Breast epithelium (tissue), 4 donors: ENCODE measurements at places on chromosomes 13 and 19. TPM values are rescaled to one million over a fixed set of nuclear protein-coding genes. Genes with fewer than 3 reads are reported as not detected.

GRCh38 chr13:109790942-109791605 is 4.7 kb upstream of the IRS2 start:
- DNase-seq = no peak
- no peak overlapping the region for H3K4me3 ChIP-seq
- H3K36me3 ChIP-seq = no peaks in the 10 kb centered on the region

Gene CLEC17A
- not detected for total RNA-seq

Gene ERICH6B
- total RNA-seq = not detected

DNA sequence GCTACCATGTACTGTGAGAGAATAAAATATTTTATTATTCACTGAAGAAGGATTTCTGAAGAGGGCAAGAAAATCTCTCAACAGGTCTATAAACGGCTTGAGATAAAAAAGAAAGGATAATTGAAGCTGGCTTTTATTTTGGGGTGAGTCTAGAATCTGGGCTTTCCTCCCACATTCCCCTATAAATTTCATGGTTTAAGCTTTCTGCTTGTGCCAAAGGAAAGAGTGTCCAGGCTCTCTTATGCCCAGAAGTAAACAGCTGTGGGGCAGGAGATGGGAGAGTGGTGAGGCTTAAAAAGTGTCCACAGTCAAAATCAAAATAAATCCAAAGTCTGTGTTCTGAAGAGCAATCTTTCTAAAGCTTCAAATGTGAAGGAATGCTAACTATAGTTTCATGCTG is 942.2 kb upstream of the MIR17HG start:
- no peak overlapping the region for H3K27ac ChIP-seq
- no peak overlapping the region for H3K4me3 ChIP-seq
- DNase-seq = no peak
- no peaks in the 10 kb centered on the region for H3K36me3 ChIP-seq
- H3K27me3 ChIP-seq = no peaks in the 10 kb centered on the region

GRCh38 chr19:39167461-39168257 is 29.1 kb upstream of the NCCRP1 start:
- peak; percentile 71 for DNase-seq
- H3K36me3 ChIP-seq = no peaks in the 10 kb centered on the region
- peak overlapping the region; percentile 95 for H3K27ac ChIP-seq
- H3K4me1 ChIP-seq = no peaks in the 10 kb centered on the region
- H3K4me3 ChIP-seq = peak overlapping the region; percentile 21

GRCh38 chr13:41928323-41928722 is 32.6 kb downstream of the VWA8 start:
- no peak overlapping the region for H3K27ac ChIP-seq
- H3K27me3 ChIP-seq = no peaks in the 10 kb centered on the region
- no peaks in the 10 kb centered on the region for H3K36me3 ChIP-seq
- no peak overlapping the region for H3K4me3 ChIP-seq
- H3K4me1 ChIP-seq = no peaks in the 10 kb centered on the region

DNA sequence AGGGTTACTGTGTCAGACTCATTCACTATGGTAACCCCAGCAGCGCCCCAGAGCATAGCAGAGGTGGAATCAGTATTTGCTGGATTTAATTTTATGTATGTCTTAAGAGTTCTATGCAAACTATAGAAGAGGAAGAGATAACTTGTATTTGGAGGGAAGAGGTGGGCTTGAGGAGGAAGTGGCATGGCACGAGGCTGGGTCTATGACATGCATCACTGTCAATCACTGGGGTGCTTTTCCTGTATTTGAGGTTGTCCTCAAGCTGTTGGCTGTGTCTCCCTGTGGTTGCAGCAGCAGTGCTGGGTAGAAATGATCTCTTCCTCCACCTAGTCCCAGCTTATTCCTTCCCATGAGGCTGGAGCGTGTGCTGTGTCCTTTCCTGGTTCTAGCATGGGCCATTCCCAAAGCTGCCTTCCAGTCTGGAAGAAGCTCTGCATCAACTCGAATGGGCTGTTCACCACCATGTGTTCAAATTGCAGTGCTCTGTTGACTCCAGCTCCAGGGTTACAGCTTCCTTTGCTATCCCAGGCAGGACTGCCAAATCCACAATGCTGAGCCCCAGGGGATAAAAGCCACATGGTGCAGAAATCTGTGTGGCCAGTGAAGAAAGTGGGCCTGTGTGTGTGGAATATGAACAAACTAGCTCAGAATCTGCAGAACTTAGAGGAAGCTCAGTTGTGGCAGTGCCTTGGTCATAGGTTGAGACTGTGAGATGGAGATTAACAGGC is 73.1 kb upstream of the MTIF3 start:
- no peak overlapping the region for H3K27ac ChIP-seq
- no peaks in the 10 kb centered on the region for H3K4me1 ChIP-seq
- no peak for DNase-seq
- H3K36me3 ChIP-seq = no peaks in the 10 kb centered on the region

Gene LILRA5
- total RNA-seq = 1.4 TPM

DNA sequence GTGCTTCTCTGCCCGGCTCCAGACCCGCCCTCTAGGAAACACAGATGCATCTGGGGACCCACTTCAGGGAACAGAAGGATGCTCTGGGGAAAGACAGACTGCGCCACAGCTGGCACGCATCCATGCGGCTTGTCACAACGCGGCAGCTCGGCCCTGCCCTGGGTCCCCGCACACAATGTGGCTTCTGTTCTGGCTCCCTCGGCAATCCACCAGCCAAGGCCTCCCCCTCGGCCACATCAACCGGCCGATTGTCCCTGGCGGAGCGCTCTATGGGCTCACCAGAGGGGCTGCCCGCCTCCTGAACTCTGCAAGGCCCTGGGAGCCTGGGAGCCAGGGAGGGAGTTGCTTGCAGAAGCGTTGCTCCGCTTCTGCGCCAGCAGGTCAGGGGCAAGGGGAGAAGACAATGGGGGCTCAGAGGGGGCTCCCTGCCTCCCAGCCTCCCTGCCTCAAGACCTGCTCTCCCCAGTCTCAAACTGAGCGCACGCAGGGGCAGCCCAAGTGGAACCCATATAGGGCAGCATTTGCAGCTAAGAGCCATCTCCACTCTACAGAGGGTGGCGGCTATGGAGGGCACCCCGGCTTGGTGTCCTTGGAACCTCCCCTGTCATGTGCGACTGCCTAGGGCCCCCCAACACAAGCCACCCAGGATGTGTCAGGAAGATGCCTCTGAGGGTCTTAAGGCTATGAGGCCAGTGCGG is 37.9 kb downstream of the MLLT1 start:
- peak; percentile 65 for DNase-seq
- H3K27ac ChIP-seq = peak overlapping the region; percentile 69
- peaks cover 58% of the 10 kb centered on the region for H3K4me1 ChIP-seq
- no peaks in the 10 kb centered on the region for H3K36me3 ChIP-seq
- H3K27me3 ChIP-seq = no peaks in the 10 kb centered on the region

GRCh38 chr13:109883181-109884180 is 97.1 kb upstream of the IRS2 start:
- no peak for DNase-seq
- no peaks in the 10 kb centered on the region for H3K27me3 ChIP-seq
- H3K27ac ChIP-seq = no peak overlapping the region
- H3K36me3 ChIP-seq = no peaks in the 10 kb centered on the region
- no peaks in the 10 kb centered on the region for H3K4me1 ChIP-seq

Gene ZNF599
- total RNA-seq = 8.2 TPM

Gene ZNF726
- total RNA-seq = 1.6 TPM

GRCh38 chr13:98033277-98034247 is 80.1 kb downstream of the IPO5 start:
- H3K36me3 ChIP-seq = no peaks in the 10 kb centered on the region
- H3K4me1 ChIP-seq = no peaks in the 10 kb centered on the region

GRCh38 chr13:42378383-42378780 is 106.4 kb downstream of the AKAP11 start:
- no peaks in the 10 kb centered on the region for H3K36me3 ChIP-seq
- no peak overlapping the region for H3K27ac ChIP-seq
- no peak overlapping the region for H3K4me3 ChIP-seq
- H3K27me3 ChIP-seq = no peaks in the 10 kb centered on the region
- no peak for DNase-seq

GRCh38 chr19:44005973-44006372 is 3.2 kb downstream of the ZNF230 start:
- H3K27me3 ChIP-seq = no peaks in the 10 kb centered on the region
- no peak for DNase-seq
- peaks cover 6% of the 10 kb centered on the region for H3K4me1 ChIP-seq
- peaks cover 28% of the 10 kb centered on the region for H3K36me3 ChIP-seq
- H3K27ac ChIP-seq = no peak overlapping the region
- H3K4me3 ChIP-seq = no peak overlapping the region

Gene CALR3
- total RNA-seq = not detected

- H3K4me1 ChIP-seq = no peaks in the 10 kb centered on the region
- no peaks in the 10 kb centered on the region for H3K36me3 ChIP-seq
- no peak for DNase-seq
- H3K4me3 ChIP-seq = peak within 1 kb of the TSS; percentile 98
These were observed at the start of gene STK24 for GRCh38 chr13:98576963-98577835. TSS of gene STK24 (minus strand) at chr13:98577107. CDS start at chr13:98576786, 321 bp downstream.

GRCh38 chr13:45700971-45701900 is 884 bp upstream of the CBY2 start:
- H3K4me1 ChIP-seq = no peaks in the 10 kb centered on the region
- H3K36me3 ChIP-seq = no peaks in the 10 kb centered on the region
- H3K4me3 ChIP-seq = no peak overlapping the region
- no peak for DNase-seq
- H3K27me3 ChIP-seq = no peaks in the 10 kb centered on the region
- H3K27ac ChIP-seq = no peak overlapping the region

- no peak overlapping the region for H3K4me3 ChIP-seq
- H3K27ac ChIP-seq = no peak overlapping the region
- H3K27me3 ChIP-seq = no peaks in the 10 kb centered on the region
- H3K36me3 ChIP-seq = no peaks in the 10 kb centered on the region
These were observed 18.5 kb upstream of the SPRY2 start for GRCh38 chr13:80359414-80359777.

Gene POU2F2
- total RNA-seq = 1.6 TPM

- no peaks in the 10 kb centered on the region for H3K27me3 ChIP-seq
- H3K4me3 ChIP-seq = no peak overlapping the region
- no peak overlapping the region for H3K27ac ChIP-seq
These were observed 8.9 kb downstream of the DHX34 start for GRCh38 chr19:47357788-47358680.

GRCh38 chr13:95660981-95661581 is 15.9 kb upstream of the DNAJC3 start:
- DNase-seq = no peak
- H3K36me3 ChIP-seq = peaks cover 3% of the 10 kb centered on the region
- H3K27me3 ChIP-seq = no peaks in the 10 kb centered on the region
- no peaks in the 10 kb centered on the region for H3K4me1 ChIP-seq
- H3K27ac ChIP-seq = no peak overlapping the region
- H3K4me3 ChIP-seq = no peak overlapping the region

Gene ZNF546
- 4.3 TPM for total RNA-seq

Gene RNF113B
- total RNA-seq = not detected

- H3K4me3 ChIP-seq = no peak overlapping the region
- no peak for DNase-seq
- no peaks in the 10 kb centered on the region for H3K4me1 ChIP-seq
- no peaks in the 10 kb centered on the region for H3K36me3 ChIP-seq
- no peak overlapping the region for H3K27ac ChIP-seq
These were observed 1.4 kb downstream of the FFAR2 start for GRCh38 chr19:35449359-35450043.

Gene PRSS57
- not detected for total RNA-seq

- H3K27ac ChIP-seq = no peak overlapping the region
- peaks cover 2% of the 10 kb centered on the region for H3K27me3 ChIP-seq
- H3K4me1 ChIP-seq = no peaks in the 10 kb centered on the region
- no peak for DNase-seq
- no peak overlapping the region for H3K4me3 ChIP-seq
These were observed 54.8 kb upstream of the UQCRFS1 start for GRCh38 chr19:29267701-29268100.

GRCh38 chr19:35267353-35267817 is 1.4 kb upstream of the USF2 start:
- peak; percentile 41 for DNase-seq
- peaks cover 25% of the 10 kb centered on the region for H3K4me1 ChIP-seq
- H3K36me3 ChIP-seq = no peaks in the 10 kb centered on the region
